H9 (cell line): ENCODE measurements at places on chromosomes 3 and 15.
A peak's percentile ranks its signal among the peaks of the same experiment; 100 is the strongest.

DNA sequence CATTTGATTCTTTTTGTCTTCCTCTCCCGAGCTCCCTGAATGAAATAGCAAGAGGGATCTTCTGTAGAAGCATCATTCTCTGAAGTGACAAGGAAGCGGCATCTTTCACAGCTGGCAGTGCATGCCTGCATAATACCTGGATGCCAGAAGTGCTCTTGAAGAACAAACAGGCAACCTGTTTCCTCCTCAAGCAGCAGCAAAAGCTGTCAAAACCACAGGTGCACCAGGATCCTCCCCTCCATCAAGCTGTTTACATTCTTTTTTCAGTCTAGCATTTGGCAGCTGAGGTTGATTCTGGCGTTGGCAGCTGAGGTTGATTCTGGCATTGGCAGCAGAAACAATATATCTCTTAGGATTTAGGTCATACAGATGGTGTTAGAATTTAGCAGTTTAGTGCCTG lies 979.0 kb downstream of the TUSC7 start:
- H3K27ac ChIP-seq: no peak overlapping the region
- no peaks in the 10 kb centered on the region for H3K4me1 ChIP-seq
- no peak overlapping the region for H3K4me3 ChIP-seq
- peak; percentile 38 for DNase-seq
- no peaks in the 10 kb centered on the region for H3K27me3 ChIP-seq

GRCh38 chr3:59316688-59317275 lies 267.0 kb upstream of the CFAP20DC start:
- no peaks in the 10 kb centered on the region for H3K4me1 ChIP-seq
- no peaks in the 10 kb centered on the region for H3K36me3 ChIP-seq
- H3K27me3 ChIP-seq: no peaks in the 10 kb centered on the region
- no peak for DNase-seq
- H3K4me3 ChIP-seq: no peak overlapping the region

- DNase-seq: no peak
- H3K4me3 ChIP-seq: no peak overlapping the region
- H3K27me3 ChIP-seq: no peaks in the 10 kb centered on the region
Measured at GRCh38 chr3:153330901-153331300, 168.9 kb downstream of the RAP2B start.

DNA sequence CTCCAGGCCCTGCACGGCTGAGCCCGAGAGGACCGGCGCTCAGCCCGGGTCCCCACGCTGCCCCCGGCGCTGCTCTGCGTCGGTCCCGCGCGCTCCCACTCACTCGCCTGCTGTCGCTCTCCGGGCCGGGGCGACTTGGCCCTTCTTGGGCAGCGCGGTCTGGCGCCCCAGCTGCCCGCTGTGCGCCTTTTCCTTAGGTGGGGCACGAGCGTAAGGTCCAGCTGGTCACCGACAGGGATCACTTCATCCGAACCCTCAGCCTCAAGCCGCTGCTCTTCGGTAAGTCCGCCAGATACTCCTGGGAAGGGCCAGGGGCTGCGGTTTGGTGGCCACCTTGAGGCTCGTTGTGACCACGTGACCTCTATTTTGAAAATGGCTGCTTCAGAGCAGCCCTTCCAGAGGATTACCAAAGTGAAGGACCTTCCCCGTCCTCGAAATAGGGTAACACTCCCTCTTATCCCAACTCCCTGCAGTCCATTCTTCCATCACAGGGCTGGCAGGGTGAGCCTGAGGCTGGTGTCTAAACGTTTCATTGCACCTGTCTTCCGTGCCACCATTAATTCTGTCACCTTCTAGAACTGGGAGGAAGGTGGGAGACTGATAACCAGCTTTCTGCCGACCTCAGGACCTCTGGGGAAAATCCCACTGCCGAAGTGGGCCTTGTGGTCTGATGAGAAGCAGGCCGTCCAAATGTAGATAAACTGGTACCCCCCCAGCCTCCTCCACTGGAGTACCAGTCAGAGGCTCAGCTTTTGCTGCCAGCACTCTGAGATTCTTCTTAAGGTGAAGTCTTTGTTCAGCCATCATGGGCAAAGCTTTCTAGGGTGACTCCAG lies 812 bp downstream of the P4HTM start:
- H3K4me3 ChIP-seq: peak overlapping the region; percentile 89
- DNase-seq: peak; percentile 63
- H3K36me3 ChIP-seq: peaks cover 14% of the 10 kb centered on the region

DNA sequence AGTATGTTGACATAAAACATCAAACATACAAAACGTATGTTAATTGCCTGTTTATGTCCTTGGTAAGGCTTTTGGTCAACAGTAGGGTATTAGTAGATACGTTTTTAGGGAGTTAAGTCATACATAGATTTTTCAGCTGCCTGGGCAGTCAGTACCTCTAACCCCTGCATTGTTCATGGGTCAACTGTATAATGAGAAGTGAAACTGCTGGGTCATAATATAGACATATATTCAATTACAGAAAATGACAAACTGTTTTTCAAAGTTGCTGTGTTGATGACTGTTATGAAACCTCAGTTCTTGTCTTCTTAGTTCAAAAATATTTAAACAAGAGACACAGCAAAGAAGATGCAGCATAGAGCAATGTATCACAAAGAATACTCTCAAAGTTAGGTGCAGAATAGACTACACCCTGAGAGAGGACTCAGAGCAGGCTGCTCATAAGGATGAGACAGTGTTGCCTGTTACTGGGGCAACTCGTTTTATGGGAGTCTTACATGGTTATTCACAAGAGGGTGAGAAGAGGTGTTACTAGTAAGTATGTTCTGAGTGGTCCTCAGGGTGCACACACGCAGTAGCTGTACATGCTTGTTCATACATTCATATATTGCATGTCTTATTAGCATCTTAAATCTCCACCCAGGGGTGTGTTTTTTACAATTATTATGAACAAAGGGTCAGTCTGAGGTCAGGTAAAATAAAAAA lies 53.1 kb upstream of the ADAMTS17 start:
- H3K36me3 ChIP-seq: no peaks in the 10 kb centered on the region
- H3K27ac ChIP-seq: no peak overlapping the region
- H3K4me1 ChIP-seq: no peaks in the 10 kb centered on the region
- no peaks in the 10 kb centered on the region for H3K27me3 ChIP-seq
- no peak overlapping the region for H3K4me3 ChIP-seq

- no peaks in the 10 kb centered on the region for H3K4me1 ChIP-seq
- H3K4me3 ChIP-seq: no peak overlapping the region
- H3K36me3 ChIP-seq: no peaks in the 10 kb centered on the region
Measured at GRCh38 chr3:140152851-140153639, 218.1 kb downstream of the CLSTN2 start.

DNA sequence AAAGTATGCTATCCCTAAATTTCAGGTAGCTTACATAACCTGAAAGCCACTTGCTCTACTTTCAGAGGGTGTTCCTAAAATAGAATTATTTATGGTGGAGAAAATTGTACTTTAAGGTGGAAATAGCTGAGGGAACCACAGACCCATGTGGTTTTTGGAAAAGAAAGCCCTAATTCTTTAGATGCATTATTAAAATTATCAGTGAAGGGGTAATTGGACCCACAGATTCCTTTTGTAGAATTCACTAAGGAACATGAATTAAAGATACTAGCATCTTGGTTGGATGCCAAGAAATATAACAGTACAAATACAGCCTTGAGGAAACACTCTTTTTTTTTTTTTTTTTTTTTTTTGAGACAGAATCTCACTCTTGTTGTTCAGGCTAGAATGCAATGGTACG lies 37.8 kb downstream of the DPPA2 start:
- no peak overlapping the region for H3K4me3 ChIP-seq
- no peak for DNase-seq
- no peak overlapping the region for H3K27ac ChIP-seq
- H3K27me3 ChIP-seq: no peaks in the 10 kb centered on the region
- H3K4me1 ChIP-seq: no peaks in the 10 kb centered on the region

- no peak overlapping the region for H3K27ac ChIP-seq
- no peak for DNase-seq
Measured at GRCh38 chr3:25447285-25447684, 19.2 kb downstream of the RARB start.
